ENCODE measurements at places on chromosomes 7 and 10.

DNA sequence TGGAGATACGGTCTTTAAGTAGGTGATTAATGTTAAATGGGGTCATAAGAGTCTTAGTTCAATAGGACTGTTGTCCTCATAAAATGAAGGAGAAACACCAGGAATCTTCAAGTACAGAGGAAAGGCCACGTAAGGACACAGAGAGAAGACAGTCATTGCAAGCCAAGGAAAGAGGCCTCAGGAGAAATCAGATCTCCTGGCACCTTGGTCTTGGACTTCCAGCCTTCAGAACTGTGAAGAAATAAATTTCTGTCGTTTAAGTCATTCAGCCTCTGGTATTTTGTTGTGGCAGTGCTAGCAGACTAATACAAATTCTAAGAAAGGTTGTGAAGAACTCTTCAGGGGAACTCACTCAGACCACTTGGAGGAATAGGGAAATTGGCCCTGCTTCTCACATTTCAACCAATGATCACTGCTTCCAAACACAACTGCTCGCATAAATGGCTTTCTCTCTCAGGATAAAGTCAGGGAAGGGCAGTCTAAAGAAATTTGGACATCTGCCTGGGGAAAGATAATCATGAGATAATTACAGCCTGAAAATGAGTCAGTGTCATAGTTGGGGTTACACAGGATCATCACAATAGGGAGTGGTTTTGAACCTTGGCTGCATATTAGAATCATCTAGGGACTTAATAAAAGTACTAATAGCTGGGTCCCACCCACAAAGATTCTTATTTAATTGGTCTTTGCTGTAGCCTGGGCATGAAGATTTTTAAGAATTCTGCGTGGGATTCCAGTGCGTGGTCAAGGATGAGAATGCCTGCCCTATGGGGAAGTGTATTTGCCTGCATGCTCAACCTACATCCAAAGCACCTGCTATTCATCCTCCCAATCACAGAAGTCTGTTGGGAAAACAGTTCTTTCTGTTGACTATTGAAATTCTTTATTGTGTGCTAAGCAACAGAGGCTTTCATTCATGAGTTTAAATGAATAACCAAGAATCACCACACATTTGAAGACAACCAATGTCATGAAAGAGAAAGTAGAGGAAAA, 310.6 kb upstream of the PLXDC2 start:
- no peak for DNase-seq

DNA sequence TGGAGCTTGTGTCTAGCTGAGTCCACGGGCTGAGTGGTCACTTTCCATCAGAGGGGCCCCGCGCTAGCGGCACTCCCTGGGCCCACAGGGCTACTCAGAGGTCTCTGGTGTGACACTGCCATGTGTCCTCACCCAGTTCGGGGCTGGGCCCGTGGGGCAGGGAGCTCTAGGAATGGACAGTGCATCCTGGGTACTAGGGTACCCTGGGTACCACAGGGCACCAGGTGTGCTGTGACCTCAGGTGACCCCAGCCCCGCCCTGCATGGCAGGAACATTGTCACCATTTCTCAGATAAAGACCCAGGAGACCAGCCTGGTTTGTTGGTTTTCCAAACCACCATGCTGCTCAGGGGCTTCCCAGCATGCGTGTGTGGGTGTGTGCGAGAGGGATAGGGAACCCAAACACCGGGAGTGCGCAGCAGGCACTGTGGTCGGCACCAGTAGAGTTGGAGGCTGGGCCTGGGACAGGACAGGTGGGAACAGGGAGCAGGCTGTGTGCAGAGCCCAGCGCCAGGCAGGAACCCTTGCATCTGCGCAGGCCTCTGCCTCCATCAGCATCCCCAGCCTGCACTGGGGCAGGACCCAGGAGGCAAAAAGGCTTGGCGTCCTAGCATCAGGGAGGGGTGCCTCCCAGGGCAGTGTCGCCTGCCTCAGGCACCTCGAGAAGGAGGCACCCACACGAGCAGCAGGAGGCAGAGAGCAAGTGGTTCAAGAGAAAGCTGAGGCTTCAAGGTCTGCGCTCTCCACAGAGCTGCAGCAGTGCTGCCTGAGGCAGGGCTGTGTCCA, 19.4 kb upstream of the CSGALNACT2 start:
- no peak for DNase-seq

GRCh38 chr7:77561352-77561751, 24.3 kb downstream of the PTPN12 start:
- no peak for DNase-seq

DNA sequence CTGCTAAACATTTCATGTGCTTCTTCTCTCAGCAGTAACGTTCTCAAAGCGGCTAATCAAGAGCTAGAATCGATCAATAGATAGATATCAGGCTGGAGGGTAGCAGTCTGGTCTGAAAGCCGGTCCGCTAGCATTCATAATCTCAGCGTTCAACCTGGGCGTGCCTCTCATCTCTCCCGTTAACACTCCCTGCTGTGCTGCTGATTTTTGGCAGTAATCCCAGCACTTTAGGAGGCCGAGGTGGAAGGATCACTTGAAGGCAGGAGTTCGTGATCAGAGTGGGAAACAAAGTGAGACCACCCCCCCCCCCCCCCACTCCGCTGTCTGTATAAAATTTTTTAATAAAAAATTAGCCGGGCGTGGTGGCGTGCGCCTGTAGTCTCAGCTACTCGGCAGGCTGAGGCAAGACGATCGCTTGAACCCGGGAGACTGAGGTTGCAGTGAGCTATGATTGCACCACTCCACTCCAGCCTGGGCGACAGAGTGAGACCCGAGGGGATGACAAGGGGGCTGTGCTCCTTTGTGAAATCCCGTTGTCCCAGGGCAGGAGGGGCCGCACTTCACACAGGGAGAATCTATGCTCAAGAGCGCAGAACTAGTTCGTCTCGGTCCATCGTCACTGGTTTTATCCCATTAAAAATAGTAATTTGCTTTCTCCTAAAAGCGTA, 624 bp upstream of the CEP55 start:
- DNase-seq = no peak

DNA sequence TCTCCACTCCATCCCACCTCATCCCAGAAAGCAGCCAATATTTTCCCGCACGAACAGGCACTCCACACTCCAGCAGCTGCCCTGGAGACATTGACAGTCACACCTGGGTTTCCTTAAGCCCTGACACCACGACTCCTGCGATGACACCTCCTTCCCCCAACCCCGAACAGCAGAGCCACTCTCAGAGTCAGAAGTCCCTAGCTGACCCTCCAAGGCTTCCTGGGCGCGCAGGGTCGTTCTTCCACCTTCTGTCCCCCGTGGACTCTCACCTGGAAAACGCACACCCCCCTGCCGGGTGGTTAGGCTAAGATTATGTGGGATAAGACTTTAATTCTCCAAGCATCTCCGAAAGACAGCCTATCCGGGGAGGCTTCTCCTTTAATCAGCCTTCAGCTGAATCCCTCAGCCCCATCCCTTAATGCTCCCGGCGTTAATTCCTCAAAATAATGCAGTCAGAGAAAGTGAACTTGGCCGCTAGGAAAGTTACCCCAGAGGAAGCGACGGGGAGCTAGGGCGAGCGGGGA, 1.1 kb downstream of the DENND11 start:
- DNase-seq = no peak

DNA sequence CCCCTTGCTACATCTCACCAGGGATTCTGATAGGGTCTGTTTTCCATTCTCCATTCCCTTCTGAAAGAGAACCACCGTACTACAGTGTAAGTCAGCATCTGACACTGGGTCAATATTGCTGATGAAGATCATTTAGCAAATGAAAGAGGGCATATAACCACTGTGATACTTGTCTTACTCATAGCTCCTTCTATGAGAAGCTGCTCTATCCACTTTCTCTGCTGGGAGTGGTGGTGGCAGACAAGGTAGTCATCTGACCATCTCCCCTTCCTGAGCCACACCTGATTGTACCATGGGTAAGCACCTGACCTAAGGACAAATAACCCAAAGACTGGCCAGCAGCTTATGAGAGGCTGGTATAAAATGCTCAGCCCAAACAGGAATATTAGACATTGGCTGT, 220.4 kb downstream of the DOCK4 start:
- no peak for DNase-seq

DNA sequence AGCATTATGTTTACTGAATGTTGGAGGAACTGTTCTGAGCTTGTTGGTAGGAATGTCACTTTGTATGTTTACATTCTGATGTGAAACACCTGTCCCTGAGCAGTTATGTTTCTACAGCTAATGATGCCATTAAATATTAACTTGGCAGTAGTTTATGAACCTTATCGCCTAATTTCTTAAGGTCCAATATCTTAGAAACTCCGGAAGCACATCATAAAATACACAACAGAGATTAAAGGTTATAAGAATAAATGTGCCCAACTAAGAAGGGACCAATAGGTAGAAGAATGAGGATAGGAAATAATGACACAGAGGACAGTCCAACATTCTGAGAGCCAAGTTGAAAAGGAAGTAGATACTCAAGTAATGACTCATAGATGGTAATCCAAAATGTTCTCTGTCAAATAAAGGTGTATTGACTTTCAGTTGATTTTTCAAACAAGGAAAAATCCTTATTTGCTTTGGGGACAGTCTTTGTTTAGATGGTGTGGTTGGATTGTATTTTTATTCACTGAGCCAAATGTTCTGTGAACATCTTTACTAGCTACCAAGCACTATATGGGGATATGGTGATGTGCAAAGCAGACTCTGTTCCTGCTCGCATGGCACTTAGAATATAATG, 31.9 kb downstream of the LCOR start:
- DNase-seq = no peak

- no peak for DNase-seq
Measured at GRCh38 chr7:116165717-116166116, 44.6 kb upstream of the TES start.

- DNase-seq = no peak
Measured at GRCh38 chr10:117680601-117681000, 138.1 kb downstream of the EMX2 start.

DNA sequence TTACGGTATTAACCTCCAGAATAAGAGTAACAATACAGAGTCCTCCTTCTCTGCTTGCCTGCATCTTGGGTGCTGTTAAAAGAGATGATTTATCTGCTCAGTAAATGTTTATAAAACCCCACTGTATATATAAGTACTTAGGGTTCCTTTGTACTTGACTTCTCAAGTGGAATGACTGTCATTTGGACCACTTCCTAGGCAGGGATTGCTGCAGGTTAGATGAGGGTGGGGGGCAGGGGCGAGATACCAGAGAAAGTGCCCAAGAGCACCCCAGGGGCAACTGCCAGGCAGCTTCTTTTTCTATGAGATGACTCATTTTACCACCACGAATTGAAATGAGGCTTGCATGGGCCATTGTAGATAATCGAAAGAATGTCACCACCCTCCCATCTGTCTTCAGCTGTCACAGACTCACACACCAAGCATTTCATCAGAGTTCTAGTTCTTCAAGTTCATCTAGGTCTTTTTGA, 421.9 kb upstream of the GALNT17 start:
- DNase-seq = no peak

GRCh38 chr7:29620556-29620930, 56.9 kb downstream of the PRR15 start:
- DNase-seq = no peak

DNA sequence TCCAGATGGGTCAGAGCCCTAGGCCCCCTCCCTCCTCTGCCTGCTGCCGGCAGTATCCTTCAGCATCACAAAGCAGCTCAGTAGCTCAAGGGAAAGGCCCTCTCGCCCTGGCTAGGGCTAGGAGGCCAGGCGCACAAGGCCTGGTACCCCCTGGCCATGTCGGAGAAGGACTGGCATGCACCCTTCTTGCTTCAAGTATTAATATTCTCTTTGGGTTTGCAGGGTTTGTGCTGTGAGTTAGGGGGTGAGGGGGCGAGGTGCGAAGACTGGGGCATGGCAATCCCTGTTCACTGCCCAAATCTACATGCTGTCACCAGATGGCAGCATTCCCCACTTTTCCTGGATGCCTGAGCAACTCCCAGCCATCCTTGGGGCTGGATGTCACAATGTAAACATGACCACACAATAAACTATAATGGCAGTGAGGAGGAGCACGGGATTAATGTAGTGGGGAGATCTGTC, 105.2 kb downstream of the NEURL1 start:
- peak; percentile 70 for DNase-seq

- no peak for DNase-seq
Measured at GRCh38 chr10:117400329-117400728, 25.1 kb upstream of the PDZD8 start.

GRCh38 chr10:104253106-104253505, 1.6 kb upstream of the GSTO1 start:
- DNase-seq = no peak

GRCh38 chr10:49144058-49144720, 10.4 kb upstream of the FAM170B start:
- DNase-seq = no peak

DNA sequence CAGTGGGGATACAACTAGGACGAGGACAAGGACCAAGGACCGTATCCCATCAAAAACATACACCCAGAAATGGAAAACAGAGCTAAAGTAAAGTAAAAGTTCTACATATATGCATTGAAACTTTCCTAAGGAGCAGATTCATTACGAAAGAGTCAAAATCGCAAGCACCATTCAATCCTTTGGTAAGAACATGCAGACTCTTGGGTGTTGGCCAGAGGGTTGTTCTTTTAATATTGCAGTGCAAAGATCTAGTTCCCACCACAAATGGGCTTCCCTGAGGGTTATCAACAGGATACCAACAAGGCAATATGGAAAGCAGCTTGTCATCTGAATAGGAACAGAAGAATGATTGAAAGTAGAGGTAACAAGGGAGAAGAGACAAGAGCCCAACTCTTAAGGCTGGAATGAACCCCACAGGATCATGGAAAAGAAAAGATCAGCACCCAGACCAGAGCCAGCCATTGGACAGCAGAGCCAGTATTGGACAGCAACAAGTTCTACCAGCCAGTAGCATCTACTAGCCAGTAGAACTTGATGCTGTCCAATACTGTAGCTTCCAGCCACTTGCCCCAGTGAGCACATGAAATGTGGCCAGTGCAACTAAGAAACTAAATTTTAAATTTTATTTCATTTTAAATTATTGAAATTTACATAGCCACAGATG, 66.0 kb downstream of the OSBPL3 start:
- no peak for DNase-seq

- DNase-seq = no peak
Measured at GRCh38 chr7:140605337-140605736, 35.3 kb downstream of the DENND2A start.

DNA sequence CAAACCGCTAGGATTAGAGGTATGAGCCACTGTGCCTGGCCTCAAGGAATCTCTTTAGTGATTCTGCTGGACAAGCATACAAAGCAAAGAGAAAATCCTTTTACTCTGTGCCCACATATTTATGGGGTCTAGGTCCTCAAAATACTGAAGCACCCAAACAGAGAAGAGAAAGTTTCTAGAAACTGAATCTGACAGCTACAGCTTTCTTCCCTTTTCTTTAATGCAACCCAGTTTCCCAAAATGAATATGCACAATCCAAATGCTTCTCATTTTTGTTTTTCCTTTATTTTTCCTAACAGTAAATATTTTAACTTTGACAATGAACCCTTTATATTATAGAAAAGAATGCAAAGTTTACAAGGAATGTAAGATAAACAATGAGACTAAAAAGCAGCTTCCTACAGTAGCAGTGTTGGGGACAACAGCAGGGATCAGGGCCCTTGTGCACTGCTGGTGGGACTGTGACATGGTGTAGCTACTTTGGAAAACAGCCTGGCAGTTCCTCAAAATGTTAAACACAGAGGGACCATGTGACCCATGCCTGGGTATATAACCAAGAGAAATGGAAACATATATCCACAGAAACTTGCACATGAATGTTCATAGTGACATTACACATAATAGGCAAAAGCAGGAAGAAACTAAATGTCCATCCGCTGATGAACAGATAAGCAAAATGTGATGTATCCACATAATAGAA, 325.2 kb downstream of the PRPF18 start:
- DNase-seq = no peak

Data from neuronal stem cell (in vitro differentiated cells).